Hepatic stellate cell (primary cell): ENCODE measurements at places on chromosomes 4 and X.

- no peak for DNase-seq
Measured at GRCh38 chr4:185479507-185479971, 8.0 kb upstream of the CCDC110 start.

DNA sequence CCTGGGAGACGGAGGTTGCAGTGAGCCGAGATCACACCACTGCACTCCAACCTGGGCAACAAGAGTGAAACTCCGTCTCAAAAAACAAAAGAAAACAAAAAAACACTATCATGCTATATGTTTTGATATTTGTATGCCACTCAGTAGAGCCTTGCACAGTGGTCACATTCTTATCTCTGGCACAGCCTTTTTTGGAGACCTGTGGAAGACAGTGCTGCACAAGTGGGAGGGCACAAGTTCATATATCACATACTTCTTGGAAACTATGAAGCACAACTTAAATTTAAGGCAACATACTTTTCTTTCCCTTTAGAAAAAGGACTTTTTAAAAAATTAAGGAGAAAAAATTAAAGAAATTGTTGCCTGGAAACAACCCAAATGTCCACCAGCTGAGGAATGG lies 14.4 kb upstream of the S100G start:
- DNase-seq, result no peak

GRCh38 chr4:84878546-84878945 lies 87.9 kb downstream of the WDFY3 start:
- DNase-seq, result no peak

- no peak for DNase-seq
Measured at GRCh38 chrX:72272868-72273267, 4.2 kb downstream of the RPS4X start.

DNA sequence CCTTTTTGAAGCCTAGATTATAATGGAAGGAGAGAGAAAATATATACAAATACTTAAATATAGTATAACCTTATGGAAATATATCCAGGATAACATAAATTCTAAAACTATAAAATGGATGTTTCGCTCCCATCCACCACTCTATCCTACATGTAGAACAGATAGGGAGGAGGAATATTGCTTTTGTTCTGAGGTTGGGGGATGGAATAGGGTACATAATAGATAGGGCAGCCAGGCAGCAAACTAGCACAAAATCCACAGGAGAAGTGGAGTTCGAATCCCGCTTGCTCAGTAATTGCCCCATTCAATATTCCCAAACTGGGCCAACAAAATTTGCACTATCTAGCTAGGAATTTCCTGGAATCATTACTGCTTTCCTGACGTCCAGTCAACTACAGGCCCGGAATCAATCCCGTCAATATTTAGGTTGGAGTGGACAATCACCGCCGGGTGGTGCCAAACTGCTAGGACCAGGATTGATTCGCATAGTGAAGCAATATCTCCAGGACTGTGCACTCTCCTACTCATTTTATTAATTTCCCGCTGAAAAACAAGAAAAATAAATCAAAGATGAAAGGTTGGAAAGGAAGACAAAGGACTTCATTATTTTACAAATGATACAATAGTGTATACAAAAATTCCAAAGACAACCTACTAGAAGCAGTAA lies 40.4 kb upstream of the PAPSS1 start:
- DNase-seq, result no peak

DNA sequence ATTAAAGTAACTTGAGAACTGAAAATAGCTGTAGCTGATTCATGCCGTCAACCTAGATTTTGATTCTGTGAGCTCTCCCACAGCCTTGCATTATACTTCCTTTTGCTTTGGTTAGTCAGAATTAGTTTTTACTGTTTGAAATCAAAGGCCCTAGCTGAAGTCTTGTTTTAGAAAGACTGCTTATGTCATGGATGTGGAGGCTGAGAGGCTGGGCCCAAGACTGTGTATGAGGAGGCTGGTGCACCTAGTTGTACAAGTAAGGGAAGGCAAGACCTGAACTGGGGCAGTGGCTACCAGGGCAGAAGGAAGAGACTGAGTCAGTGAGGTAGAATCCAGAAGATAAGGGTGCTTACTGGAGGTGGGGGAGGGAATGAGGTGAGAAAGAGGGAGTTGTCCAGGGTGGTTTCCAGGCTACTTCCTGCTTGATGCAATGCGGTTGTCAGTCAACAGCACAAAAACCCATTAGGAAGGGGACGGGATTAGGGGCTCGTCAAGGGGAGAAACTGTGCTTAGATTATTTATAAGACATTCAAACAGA lies 76.2 kb upstream of the PAGE3 start:
- DNase-seq, result no peak
